CD4-positive, alpha-beta memory T cell (primary cell): ENCODE measurements at places on chromosomes 3 and 15. TPM values are rescaled to one million over a fixed set of nuclear protein-coding genes. Genes with fewer than 3 reads are reported as not detected.

- no peak for DNase-seq
Measured at GRCh38 chr3:51940648-51941462, 849 bp downstream of the RRP9 start.

GRCh38 chr3:165056510-165056909 is 21.8 kb downstream of the SI start:
- no peak for DNase-seq

DNA sequence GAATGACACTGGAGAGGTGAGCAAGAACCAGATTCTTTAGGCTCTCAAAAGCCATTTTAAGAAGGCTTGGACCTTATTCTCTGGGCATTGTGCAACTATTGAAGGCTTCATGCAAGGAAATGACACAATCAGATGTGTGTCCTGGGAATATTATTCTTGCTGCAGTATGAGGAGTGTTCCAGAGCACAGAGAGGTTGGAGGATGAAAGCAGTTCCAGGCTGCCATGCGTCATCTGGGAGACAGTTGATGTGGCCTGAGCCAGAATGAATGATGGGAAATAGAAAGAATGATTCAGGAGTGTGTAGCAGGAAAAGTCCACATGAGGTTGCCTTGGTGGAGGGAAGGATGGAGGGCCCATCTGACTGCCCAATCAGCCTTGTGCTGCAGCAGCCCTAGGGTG is 123.1 kb downstream of the CHCHD6 start:
- no peak for DNase-seq

DNA sequence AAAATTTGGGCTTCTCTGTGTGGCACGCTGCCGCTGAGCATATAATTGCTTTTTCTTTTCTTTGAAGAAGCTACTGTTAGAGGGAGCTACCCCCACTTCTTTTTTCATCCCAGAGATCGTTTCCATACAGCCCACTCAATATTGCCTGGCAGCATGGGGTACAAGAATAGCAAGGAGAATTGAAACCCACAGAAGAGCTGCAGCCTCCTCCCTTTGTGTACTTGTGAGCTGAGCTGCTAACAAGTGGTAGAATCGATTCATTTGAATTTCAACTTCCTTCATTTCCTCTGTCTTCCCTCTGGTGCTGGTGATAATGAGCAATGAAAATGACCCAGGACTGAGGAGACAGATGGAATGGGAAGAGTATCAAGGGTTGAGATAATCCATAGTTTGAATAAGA is 64.9 kb downstream of the LRRC3B start:
- no peak for DNase-seq

The GP9 gene
- not detected for polyA plus RNA-seq

GRCh38 chr15:58703610-58704009 is 45.9 kb downstream of the ADAM10 start:
- DNase-seq = no peak

DNA sequence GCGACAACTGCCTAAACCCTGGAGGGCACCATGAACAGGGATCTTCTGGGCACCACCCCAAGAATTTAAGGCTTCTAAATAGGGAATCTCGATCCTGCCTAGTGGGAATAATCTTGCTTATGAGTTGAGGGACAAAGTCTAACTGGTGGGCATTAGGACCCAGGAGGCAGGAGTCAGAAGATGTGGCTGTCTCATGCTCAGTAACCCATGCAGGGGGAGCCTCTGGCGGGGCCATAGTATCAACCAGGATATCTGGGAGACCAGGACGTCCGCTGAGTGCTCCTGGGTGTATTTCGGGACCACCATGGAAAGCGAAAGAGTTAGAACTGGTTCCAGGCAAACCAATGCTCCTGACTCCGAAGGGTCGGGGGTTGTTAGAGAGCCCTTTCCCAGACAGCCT is 356.1 kb downstream of the OTOL1 start:
- DNase-seq = no peak

DNA sequence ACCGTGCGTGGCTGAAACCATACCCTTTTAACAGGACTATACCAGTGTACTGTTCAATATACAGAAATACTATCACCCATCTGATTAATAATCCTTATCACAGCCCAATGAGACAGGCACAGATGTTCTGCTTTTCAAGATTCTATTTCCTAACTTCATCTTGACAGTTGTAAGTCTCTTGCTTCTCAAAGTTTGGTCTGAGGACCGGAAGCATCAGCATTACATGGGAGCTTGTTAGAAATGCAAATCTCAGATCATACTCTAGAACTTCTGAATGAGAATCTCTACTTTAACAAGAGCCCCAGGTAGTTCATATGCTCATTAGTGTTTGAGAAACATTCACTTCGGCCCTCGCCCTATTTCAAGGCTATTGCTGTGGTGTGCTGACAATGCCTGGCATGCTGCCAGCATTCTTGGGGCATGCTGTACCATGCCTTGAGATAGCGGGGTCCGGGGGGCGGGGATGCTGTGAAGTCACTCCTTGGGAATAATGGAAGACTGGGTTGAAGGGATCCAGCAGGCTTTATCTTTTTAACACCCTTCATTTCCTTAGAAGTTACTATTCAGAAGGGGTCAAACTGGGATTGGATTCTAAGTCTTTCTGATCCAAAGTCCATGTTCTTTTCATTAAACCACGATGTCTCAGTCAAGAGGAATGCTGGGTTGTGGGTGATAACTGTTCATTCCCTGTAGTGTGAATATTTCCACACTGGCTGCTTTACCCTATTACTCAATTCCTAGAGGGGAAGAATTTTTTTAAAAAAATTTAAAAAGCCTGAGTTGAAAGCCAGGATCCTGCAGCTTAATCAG is 194.7 kb downstream of the LPP start:
- no peak for DNase-seq

DNA sequence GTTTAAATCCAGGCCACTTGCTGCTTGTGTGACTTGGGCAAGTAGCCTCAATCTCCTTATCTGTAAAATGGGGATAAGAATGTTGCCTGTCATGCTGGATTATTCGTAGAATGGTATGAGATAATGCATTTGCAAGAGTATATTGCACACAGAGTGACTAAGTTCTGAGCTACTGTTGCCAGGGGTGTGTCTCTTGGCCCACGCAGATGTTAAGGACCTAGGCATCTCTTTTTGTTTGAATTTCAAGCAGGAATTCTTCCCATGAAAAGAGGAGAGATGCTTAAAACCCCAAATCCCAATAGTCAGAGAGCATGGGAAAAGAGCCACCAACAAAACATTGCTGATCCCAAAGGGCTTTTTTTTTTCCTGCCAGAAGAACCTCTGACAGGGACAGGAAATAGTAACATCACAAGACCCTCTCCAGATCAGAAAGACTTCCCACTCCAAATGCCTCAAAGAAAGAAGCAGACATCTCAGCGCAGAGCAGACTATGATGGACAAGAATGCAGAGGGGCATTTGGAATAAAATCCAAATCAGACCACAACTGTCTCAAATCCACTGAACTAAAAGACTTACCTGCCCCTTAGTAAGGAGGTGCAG is 90.5 kb downstream of the MRPL46 start:
- no peak for DNase-seq

The SLC28A1 gene
- not detected for polyA plus RNA-seq
